Daoy (cell line): ENCODE measurements at places on chromosomes 6 and 20.

DNA sequence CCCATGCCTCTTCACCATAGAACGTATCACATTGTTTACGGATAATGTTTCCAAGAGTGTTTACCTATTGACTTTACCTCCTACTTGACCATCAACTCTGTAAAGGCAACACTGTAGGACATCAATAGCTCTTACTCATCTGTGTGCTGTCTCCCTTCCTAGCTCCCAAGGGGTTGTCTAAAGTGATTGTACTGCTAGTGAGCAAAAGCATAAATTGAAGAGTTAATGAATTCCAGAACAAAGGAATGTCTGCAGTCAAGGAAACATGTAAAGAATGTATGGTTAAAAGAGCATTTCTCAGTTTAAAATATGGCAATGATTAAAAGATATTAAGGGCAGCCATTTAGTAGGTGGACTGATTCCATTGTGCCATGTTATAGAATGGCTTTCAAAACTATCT, 985.4 kb downstream of the TBC1D32 start:
- no peak for DNase-seq

DNA sequence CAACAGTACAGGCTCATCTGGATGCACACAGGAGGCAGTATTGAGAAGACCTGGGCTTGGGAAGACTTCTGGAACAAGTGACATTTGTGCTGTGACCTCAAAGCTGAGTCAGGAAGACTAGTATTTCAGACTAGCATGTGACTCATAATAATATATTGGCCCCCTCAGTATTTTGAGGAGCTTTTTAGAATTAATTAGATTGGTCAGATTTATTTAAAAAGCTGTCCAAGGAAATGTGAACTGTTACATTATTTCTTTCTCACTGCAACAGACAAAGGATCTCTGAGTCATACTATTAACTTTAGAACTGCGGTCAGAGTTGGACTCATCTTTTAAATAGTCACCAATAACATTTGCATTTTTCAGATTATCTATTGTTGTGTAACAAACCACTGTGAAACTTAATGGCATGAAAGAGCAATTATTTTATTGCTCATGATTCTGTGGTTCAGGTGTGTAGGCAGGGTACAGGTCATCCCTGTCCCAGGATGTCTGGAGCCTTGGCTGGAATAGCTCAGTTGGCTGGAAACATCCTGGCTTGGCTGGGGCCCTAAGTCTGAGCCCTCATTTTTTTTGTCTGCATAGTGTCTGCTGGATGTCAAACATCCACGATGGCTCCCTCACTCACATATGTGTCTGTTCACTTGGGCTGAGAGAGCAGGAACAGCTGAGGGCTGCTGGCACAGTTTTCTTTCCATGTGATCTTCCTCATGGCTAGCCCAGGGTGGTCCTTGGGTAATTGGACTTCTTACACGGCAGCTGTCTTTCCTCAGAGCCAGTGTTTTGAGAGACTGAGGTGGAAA, 46.9 kb downstream of the MAP3K4 start:
- DNase-seq: peak; percentile 94

GRCh38 chr6:30071081-30071818, 4.3 kb downstream of the PPP1R11 start:
- peak; percentile 51 for DNase-seq

GRCh38 chr20:57386762-57387161, 4.4 kb upstream of the RBM38 start:
- DNase-seq: no peak

- no peak for DNase-seq
These were observed 10.6 kb downstream of the KCNK17 start for GRCh38 chr6:39303425-39304153.

DNA sequence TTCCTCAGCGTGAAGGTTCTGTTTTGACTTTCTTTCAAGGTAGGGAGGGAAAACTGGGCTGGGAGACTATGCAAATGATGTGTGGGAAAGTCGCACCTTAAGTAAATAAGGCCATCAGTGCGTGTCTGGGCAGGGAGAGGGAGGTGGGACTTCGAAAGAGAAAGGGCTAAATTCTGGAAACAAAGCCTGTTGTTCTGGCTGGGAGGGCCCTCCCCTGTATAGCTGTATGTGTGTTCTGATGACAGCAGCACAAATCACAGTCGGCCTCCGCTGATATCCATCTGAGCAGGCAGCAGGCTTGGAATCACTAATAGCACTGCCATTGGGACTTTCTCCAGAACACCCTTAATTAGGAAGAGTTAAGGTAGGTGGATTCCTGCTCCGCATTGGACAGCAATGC, 19.2 kb downstream of the JAG1 start:
- no peak for DNase-seq

GRCh38 chr6:38155144-38155543, 335.6 kb downstream of the ZFAND3 start:
- no peak for DNase-seq

- peak; percentile 61 for DNase-seq
These were observed 64.8 kb downstream of the SYNJ2 start for GRCh38 chr6:158046201-158047126.

DNA sequence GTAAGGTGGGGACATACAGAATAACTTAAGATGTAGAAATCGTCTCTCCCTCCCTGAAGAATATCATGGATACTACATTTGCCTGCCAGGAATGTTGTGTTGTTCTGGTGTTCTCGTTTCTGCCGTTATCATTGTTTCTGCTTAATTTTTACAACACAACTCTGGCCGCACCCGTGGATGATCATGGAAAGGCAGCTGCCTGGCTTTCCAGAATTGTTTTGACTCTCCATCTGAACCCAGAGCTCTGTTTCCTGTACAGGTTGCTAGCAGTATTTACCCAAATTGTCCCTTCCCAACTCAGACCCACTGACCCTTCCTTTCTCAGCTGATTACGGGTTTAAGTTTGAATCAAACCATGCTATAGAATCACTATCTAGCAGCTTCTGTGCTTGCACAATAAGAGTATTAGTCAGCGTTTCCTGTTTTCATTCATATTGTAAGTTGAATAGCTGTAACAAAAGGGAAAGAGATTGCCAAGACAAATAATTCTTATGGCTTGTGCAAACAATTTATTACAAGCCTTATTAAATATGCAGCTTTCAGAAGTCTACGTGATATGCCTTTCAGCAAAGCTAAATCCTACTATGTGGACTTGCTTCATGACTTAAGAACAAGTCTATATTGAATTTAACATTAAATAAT, 139.0 kb downstream of the MTHFD1L start:
- DNase-seq: peak; percentile 73

- DNase-seq: peak; percentile 31
These were observed 51.6 kb downstream of the CYP24A1 start for GRCh38 chr20:54122189-54122588.

DNA sequence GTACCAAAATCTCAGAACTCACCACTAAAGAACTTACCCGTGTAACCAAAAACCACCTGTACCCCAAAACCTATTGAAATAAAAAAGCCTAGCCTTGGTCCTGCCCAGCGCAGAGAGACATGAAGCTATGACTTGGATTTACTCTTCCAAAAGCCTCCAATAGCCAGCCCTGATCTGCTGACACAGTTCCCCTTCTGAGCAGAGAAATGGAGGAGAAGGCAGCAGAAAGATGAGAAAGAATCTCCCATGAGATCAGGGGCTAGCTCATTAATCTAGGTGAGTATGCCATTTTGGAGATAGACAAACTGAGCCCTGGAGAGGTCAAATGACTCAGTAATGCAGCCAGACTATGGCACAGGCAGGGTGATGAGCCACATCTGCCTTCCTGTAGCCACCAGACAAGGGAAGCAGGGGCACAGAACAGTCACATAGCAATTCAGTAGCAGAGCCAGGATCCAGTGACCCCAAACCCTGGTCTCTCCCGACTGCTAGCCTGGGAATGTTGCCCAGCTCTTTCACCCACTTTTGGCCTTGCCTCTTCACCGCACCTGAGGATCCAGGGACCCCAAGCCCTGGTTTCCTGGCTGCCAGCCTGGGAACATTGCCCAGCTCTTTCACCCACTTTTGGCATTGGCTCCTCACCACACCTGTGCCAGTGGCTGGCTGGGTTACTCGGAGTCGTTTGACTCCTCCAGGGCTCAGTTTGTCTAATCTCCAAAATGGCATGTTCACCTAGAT, 7.2 kb upstream of the SDCBP2 start:
- DNase-seq: no peak

DNA sequence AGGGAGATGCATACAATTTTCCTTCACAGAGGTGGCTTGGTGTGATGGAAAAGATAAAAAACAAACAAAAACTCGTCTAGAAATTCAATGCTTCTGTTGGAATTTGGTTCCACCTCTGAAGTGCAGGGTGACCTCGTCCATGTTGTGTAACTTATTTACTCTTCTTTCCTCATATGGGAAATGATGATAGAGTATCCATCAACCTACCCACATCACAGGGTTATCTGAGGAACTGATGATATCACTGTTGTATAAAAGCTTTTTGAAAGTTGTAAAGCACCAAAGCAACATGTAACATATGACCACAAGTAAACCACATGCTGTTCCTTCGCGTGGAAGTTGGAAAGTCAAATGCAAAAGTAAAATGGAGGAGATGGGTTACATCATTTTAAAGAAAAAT, 212.0 kb upstream of the SGK1 start:
- DNase-seq: peak; percentile 12

DNA sequence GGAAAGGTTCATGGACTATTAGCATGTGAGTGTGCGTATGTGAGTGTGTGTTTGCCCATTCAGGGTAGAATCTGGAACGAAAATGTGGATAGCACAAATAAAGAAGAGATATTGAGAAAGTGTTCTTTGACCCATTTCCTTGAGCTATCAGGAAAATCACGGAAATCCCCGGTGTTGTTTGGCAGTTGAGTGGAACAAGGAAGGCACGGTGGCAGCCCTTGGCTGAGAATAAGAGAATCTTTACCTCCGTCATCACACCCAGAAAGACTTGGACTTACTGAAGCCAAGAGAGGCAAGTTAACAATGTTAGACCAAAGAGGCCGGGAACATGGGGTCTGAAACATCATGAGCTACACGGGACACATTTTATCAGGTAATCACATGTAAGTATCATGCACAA, 588.9 kb upstream of the BTBD3 start:
- no peak for DNase-seq

- DNase-seq: peak; percentile 54
These were observed 28.9 kb downstream of the PSMB9 start for GRCh38 chr6:32882879-32883250.

GRCh38 chr6:54086439-54086838, 24.8 kb upstream of the MLIP start:
- no peak for DNase-seq

DNA sequence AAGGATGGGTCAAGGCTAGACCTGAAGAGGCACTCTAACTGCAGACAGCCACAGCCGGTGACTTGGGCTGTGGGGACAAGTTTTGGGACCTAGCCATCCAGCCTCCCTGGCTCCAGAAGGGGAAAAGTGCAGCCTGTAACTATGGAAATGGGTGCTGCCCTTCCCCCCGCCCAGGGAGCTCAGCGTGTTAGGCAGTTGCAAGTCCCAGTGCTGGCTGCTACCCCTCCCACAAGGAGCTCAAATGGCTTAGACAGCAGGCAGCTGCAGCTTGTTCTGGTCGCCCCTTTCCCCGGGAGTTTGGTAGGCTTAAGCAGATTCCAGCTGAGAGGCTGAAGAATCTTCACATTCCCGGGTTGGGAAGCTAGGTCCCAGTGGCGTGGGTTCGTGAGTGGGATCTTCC, 162.6 kb downstream of the FAM83B start:
- DNase-seq: no peak

DNA sequence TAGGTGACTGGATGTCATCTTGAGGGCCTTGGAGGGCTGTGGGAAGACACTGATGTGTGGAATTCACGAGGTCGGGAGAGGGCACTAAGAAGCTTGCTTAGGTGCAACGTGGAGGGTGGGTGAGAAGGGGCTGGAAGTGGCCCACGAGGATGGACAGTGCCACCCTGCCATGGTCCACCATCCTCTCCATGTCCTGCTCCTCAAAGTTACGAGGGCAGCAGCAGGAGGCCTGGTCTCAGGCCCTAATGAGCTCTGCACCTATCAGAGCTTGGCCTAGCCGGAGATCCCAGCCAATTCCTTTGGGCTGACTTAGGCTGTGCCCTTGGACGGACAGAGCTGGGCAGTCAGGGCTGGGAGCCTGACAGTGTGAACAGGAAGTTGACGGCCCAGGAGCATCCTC, 27.8 kb upstream of the SCRT2 start:
- no peak for DNase-seq

GRCh38 chr6:35152067-35152707, 11.0 kb upstream of the TCP11 start:
- no peak for DNase-seq

DNA sequence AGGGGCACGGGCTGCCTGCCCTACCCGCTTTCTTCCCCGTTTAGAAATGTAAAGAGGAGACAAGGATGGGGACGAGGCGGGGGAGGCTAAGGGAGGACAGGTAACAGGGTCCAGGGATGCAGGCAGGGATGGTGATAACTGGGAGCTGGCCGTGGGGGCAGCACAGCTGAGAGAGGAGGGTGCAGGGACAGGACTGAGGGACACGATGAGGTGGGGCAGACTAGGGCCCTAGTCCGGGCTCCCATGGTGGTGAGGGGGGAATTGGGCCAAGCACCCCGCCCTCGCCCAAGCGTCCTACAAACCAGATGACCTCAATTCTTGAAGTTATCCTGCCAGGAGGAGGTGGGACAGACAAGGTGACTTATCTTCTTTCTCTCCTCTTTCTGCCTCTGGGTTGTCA, 44.4 kb upstream of the MDFI start:
- DNase-seq: no peak

DNA sequence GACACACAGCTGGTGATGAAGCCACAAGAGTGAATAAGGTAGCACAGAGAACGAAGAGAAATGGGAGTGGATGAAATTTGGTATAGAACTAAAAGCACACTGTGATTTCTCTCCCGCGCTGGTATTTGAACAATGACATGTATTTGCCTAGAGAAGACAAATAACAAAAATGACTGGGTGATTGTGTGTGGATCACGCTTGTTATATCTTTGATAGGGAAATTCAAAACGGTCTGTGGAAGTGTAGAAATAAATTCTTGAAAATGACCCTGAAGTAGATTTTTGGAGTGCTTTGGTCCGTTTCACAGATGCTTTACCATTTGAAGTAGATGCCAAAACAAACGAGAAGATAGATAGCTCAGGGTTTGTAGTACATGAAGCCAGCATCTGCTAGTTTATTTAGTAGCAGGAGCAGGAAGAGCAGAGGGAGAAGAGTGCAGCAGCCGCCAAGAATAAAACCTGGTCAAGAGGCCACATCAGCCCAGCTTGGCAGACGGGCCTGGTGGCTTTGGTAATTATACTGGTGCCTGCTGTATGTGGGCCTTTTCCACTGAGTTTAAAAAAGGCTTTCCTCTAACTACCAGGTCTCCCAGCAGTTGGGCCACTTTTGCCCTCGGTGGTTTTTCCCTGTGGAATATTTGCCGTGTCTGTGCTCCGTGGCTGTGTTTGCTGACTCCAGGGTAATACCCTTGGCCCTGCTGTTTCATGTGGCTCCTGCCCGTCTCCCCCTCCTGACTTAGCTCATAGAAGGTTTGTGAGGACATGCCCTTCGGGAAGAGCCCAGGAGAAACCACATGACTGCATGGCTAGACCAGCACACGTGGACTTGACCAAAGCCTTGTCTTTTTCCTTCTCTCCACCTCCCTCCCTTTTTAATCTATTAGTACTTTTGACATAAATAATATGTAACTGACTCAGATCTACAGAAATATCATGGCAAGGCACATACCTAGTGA, 294.0 kb downstream of the SOX4 start:
- no peak for DNase-seq

- DNase-seq: peak; percentile 79
These were observed 43.4 kb downstream of the QKI start for GRCh38 chr6:163457637-163458561.

- no peak for DNase-seq
These were observed 676.6 kb upstream of the EPHA7 start for GRCh38 chr6:94095961-94096360.

- DNase-seq: no peak
These were observed 37.7 kb downstream of the LY86 start for GRCh38 chr6:6626187-6626586.

- no peak for DNase-seq
These were observed 8.6 kb downstream of the CMTR1 start for GRCh38 chr6:37441651-37442050.
